ENCODE measurements at places on chromosomes 2 and 18.

DNA sequence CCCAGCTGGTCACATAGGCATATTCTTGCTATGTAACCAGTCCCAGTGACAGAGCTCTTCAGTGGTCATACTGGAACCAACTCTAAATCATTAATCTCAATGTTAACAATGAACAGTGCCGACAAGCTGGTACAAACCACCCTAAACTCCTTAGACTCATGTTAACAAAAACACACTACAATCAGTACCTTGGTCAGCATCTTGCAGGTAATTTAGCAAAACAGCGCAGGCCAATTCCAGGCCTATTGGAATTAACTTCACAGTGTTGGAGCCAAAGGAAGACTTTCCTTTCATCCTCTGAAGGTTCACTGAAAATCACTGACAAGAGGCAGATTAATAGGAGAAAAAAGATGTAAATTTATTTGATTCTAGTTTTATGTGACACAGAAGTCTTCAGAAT is 396.4 kb downstream of the PIK3C3 start:
- DNase-seq: no peak

- no peak for DNase-seq
Measured at GRCh38 chr2:168853471-168853870, 36.8 kb downstream of the SPC25 start.

- DNase-seq: no peak
Measured at GRCh38 chr2:215862351-215862771, 151.0 kb downstream of the MREG start.

GRCh38 chr2:232869138-232870017 is 686 bp upstream of the SNORC start:
- DNase-seq: no peak

DNA sequence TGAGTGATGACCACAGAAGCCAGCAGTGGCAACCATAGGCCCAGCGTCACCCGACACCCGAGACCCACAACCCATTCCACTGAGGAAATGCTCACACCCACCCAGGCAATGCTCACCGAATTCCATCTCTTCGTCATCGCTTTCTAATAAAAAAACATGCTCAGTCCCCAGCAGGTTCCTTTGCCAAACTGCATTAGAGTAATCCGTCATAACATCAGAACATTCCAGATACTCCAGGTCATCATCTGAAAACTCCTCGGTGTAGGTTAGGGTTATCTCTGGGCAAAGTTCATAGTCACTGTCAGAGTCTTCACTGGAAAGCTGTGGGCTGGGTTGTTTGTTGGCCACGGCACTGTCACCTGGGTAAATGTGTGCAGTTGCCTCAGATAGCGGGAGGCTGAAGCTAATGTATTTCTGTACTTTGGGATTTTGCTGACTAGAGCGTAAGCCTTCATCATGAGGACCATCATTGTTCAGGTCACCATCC is 49.3 kb downstream of the ALPK2 start:
- no peak for DNase-seq

- no peak for DNase-seq
Measured at GRCh38 chr2:64863097-64863820, 125.9 kb upstream of the SLC1A4 start.

- no peak for DNase-seq
Measured at GRCh38 chr18:1053331-1054315, 149.0 kb downstream of the ADCYAP1 start.

- DNase-seq: no peak
Measured at GRCh38 chr18:24588440-24588839, 128.0 kb downstream of the HRH4 start.

- DNase-seq: no peak
Measured at GRCh38 chr2:100747551-100747950, 72.4 kb upstream of the NPAS2 start.

DNA sequence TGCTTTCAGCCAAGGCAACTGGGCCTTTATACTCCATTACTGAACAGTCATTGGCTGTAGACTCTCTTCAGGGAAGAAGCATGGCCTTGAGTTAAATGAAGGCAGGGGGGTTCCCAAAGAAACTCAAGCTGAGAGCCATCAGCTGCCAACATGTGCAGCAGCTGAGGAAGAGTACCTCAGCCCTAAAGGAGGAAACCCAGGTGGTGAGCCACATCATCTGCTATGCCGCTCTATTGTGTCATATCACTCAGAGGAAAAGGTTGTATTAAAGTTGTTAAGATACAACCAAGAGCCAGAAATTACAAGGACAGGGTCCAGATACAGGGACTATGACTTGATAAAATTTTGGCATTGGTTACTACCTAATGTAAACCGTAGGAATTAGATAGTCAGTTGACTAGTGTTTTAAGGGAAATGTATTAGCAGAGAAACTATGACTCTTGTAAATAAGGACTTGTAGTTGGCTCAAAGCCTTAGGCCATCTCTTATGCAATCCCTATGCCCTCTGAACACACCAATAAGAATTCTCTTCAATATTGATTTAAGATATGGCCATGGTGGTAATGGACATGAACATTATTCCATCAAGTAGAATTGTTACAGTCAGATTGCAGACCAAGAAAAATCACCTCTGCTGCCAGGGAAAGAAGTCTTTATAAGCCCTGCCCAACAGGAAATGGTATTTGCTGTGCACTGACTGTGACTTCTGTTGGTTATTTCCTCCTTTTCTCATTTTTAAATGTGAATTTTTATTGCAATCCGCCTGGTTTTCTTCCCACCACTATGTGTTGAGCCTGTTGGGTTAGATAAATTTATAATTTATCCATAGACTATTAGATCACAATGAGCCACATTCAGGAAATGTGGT is 9.2 kb upstream of the LRPPRC start:
- no peak for DNase-seq

- DNase-seq: no peak
Measured at GRCh38 chr18:12072996-12073395, 20.6 kb upstream of the ANKRD62 start.

DNA sequence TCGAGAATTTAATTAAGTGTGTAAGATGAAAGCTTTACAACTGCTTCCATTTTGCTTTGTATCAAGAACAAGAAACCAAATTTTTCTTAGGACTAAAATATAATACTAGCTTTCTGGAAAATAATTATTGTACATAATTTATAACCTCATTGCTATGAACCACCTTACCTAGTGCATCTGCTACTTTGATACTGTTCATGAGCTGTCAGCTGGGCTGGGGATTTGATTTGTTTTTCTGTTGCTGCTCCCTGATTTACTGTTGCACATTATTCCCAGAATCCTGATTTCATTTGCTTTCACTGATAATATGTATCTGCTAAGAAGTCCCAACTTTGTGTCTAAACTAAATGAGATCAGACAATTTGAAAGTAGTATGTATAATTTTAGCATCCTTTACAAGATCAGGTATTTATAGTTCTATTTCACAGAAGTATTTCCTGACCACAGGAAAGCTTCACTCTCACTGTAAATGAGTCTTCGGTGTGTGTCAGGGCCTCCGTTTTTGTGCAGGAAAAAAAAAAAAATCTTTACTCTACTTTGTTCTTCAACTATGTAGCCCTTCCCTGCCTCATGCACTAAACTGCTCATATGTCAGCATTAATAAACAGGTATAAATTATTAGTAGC is 105.6 kb upstream of the CCDC150 start:
- DNase-seq: no peak

All from D341Med (cell line).